ENCODE measurements at places on chromosomes 13 and 19.

- DNase-seq = no peak
Observed at GRCh38 chr19:41421314-41421713, 5.9 kb downstream of the B3GNT8 start.

- peak; percentile 14 for DNase-seq
Observed at GRCh38 chr13:40275636-40276035, 390.8 kb downstream of the FOXO1 start.

GRCh38 chr13:98476538-98476966 lies 100.4 kb downstream of the STK24 start:
- DNase-seq = peak; percentile 89

- no peak for DNase-seq
Observed at GRCh38 chr19:48987323-48987722, 5.8 kb downstream of the GYS1 start.

GRCh38 chr13:108168929-108169328 lies 46.4 kb downstream of the LIG4 start:
- DNase-seq = no peak

GRCh38 chr19:334296-335071 lies 10.1 kb downstream of the MIER2 start:
- no peak for DNase-seq

Measured in GM04504 (cell line).